Large intestine (tissue), 12 donors: ENCODE measurements at places on chromosomes 7 and 10.

DNA sequence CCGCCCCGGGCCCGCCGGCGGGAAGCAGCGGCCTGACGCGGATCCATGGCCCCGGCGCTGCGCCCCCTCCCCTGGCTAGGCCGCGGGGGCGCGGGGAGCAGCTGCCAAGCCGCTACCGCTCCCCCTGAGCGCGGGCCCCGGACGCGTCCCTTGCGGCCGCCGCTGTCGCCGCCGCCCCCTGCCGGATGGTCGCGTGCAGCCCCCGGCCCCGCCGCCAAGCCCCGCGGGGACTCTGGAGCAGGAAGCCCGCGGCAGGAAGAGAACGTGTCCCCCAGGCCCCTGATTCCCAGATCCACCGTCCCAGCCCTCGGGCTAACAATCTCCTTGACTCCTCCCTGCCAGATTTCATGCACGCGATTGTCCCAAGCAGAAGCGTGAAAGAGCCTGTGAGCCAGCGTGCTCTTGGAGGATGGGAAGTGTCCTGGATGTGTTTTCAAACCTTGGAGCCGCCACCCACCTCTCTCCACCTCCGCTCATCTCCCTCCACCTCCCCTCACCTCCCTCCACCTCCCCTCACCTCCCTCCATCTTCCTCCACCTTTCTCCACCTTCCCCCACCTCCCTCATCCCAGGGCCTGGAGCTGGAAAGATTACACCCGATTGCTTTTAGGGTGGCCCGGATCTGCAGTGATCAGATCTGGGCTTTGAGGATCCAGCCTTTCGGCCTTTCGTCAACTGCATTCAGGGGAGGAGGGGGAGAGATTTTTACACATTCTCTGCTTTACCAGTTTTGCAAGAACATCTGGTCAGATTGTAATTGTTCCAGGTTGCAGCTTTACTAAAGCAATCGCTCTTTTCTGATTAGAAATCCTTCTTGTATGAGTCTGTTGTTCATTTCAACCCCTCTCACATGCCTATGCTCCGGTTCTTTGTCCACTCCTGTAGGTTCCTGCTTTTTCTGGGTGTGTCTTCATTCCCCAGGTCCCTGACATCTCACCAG lies 570 bp upstream of the PRTFDC1 start:
- no peaks in the 10 kb centered on the region for H3K27me3 ChIP-seq
- peaks cover 16% of the 10 kb centered on the region for H3K4me1 ChIP-seq
- H3K4me3 ChIP-seq = peak overlapping the region; percentile 71
- peak overlapping the region; percentile 2 for H3K27ac ChIP-seq
- peak; percentile 78 for DNase-seq

- no peaks in the 10 kb centered on the region for H3K4me1 ChIP-seq
- DNase-seq = no peak
- H3K36me3 ChIP-seq = peaks cover 16% of the 10 kb centered on the region
- H3K27ac ChIP-seq = no peak overlapping the region
- no peak overlapping the region for H3K4me3 ChIP-seq
Observed at GRCh38 chr10:112981553-112981952, 31.5 kb downstream of the TCF7L2 start.

DNA sequence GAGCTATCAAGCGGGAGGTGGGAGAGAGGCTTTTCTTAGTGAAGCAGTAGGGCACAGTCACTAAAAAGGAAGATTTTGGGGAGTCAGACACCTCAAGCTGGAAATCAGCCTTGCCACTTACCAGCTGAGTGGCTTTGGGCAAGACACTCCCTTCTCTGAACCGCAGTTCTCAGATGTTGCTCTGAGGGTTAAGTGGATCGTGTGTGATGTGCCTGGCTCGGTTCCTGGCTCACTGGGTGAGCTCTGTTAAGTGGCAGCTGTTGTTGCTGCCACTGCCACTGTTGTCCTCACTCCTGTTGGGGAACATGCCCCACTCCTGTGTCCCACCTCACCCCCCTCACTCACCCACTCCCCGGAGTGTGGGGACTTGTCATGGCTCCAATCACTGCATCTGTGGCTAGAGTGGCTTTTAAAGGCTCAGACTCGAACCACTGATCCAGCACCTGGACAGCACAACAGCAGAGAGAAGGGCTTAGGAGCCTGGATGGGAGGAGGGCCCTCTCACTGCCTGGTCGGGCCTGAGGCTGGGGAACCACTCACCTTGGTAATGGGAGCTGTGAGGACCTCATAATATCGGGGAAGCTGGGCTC lies 20.0 kb downstream of the PYROXD2 start:
- H3K4me3 ChIP-seq = no peak overlapping the region
- H3K36me3 ChIP-seq = peaks cover 25% of the 10 kb centered on the region
- no peaks in the 10 kb centered on the region for H3K27me3 ChIP-seq
- H3K4me1 ChIP-seq = peaks cover 5% of the 10 kb centered on the region

DNA sequence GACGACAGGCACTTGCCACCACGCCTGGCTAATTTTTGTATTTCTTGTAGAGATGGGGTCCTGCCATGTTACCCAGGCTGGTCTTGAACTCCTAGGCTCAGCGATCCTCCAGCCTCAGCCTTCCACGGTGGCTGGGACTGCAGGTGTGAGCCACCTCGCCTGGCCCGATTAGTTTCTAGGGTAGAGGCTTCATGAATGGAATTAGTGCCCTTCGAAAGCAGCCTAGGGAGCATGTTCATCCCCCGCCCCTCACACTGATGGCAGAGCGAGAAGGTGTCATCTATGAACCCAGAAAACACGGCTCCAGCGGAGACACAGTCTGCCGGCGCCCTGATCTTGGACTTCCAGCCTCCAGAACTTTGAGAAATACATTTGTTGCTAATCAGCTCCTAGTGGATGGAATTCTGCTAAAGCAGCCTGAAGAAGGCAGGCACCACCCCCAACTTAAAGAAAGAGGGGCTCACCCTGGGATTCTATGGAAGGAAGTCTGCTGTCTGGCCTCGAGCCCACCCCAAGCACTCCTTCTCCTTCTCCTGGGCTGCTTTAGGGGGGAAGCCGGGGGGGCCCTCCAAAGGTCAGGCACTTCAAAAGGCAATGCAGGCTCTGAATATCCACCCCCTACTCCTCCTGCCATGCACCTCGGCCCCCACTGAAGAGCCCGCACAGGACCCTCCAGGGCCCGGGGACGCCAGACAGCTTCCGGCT lies 10.1 kb downstream of the PDGFA start:
- H3K4me3 ChIP-seq = no peak overlapping the region
- peaks cover 79% of the 10 kb centered on the region for H3K36me3 ChIP-seq
- H3K27ac ChIP-seq = peak overlapping the region; percentile 99
- peaks cover 87% of the 10 kb centered on the region for H3K4me1 ChIP-seq
- no peaks in the 10 kb centered on the region for H3K27me3 ChIP-seq

DNA sequence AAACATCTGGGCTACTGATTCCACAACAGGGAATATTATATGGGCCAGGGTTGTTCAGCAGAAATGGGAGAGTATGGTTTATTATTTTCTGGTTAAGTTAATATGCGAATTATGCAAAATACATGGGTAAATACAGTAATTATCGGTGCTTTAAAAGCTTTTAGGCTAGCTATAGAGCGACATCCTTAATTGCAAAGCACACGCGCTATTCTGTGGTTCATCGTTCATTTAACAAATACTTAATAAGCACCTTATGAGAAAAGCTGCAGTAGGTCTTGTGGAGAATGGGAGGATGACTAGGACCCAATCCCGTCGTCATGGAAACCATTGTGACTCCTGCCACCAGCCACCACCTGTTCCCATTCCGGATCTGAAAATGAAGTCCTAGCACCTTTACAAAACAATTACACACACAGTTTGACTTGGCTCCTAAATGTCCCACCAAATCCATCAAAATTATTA lies 623 bp upstream of the CEP41 start:
- H3K4me1 ChIP-seq = peaks cover 7% of the 10 kb centered on the region
- DNase-seq = peak; percentile 49
- H3K36me3 ChIP-seq = no peaks in the 10 kb centered on the region

- no peaks in the 10 kb centered on the region for H3K27me3 ChIP-seq
- peaks cover 32% of the 10 kb centered on the region for H3K4me1 ChIP-seq
- no peak overlapping the region for H3K27ac ChIP-seq
- no peak for DNase-seq
Observed at GRCh38 chr7:4434306-4434705, 247.8 kb upstream of the FOXK1 start.

DNA sequence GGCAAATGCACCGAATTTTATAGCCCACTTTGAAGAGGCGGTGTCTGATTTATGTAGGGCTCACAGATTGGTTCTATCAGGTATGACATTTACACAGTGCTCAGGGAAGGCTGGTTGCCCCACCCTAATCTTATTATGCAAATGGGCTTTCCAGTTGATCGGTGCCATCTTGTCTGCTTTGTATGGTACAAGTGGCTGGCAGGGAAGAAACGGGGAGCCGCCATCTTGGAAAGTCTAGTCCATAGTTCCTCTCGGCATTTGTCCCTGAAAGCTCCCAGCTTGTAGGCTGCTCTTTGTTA lies 36.6 kb downstream of the TMEM229A start:
- DNase-seq = no peak
- no peaks in the 10 kb centered on the region for H3K36me3 ChIP-seq
- no peak overlapping the region for H3K4me3 ChIP-seq
- no peak overlapping the region for H3K27ac ChIP-seq
- no peaks in the 10 kb centered on the region for H3K4me1 ChIP-seq
- H3K27me3 ChIP-seq = no peaks in the 10 kb centered on the region

GRCh38 chr7:121853307-121853706 lies 19.7 kb upstream of the PTPRZ1 start:
- H3K27me3 ChIP-seq = no peaks in the 10 kb centered on the region
- DNase-seq = no peak
- no peaks in the 10 kb centered on the region for H3K4me1 ChIP-seq
- no peak overlapping the region for H3K27ac ChIP-seq

DNA sequence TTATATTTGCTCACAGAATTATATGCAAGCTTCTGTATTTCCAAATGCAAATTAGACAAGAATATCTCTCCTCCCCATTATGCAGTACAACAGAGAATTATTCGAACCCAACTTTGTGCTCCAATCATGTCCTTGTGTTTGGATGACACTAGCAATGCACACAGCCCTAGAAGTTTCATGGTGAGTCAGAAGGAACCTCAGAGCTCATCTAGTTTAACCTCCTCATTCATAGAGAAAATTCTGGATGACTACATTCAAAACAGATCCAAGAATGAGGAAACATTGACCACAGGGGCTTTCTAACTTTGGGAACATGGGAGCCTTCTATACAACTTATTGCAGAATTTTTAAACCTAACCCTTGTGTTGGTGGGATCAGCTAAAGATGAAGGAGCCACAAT lies 12.8 kb upstream of the ARID5B start:
- H3K4me1 ChIP-seq = no peaks in the 10 kb centered on the region
- no peaks in the 10 kb centered on the region for H3K27me3 ChIP-seq
- no peak overlapping the region for H3K27ac ChIP-seq

- H3K4me1 ChIP-seq = peaks cover 3% of the 10 kb centered on the region
- H3K27ac ChIP-seq = no peak overlapping the region
- H3K36me3 ChIP-seq = no peaks in the 10 kb centered on the region
- H3K4me3 ChIP-seq = no peak overlapping the region
- DNase-seq = no peak
Observed at GRCh38 chr7:44308596-44309270, 16.7 kb downstream of the CAMK2B start.

DNA sequence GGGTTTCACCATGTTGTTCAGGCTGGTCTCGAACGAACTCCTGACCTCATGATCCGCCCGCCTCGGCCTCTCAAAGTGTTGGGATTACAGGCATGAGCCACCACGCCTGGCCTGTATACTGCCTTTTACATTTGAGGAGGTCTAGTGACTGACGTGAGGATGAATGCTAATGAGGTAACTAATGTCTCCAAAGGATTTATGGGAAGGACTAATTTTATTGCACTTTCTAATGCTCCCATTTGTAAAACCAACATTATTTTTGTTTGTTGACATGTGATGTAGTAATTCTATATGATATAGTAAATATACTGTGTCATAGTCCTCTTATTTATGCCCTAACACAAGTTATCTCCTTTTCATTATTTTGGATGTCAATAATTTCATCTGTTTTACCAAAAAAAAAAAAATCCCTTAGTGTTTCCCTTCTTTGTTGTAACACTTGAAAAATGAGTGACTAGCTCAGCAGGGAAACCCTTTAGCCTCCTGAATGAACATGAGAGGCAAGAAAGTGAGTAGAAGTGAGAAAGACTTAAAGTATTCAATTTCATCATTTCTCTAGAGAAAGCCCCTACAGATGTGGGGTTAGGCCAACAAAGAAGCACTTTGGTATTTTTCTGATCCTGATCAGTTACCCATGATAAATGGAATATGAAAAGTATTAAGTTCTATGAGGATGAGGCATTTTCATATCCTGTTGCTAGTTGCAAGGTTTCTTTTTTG lies 596.9 kb upstream of the PCDH15 start:
- H3K4me1 ChIP-seq = no peaks in the 10 kb centered on the region
- H3K4me3 ChIP-seq = no peak overlapping the region
- no peak for DNase-seq
- H3K27ac ChIP-seq = no peak overlapping the region

GRCh38 chr10:88870089-88870488 lies 10.0 kb upstream of the STAMBPL1 start:
- DNase-seq = no peak
- H3K36me3 ChIP-seq = no peaks in the 10 kb centered on the region
- H3K27me3 ChIP-seq = no peaks in the 10 kb centered on the region
- no peak overlapping the region for H3K4me3 ChIP-seq

GRCh38 chr7:42572056-42572455 lies 335.0 kb upstream of the GLI3 start:
- H3K4me1 ChIP-seq = no peaks in the 10 kb centered on the region
- no peak overlapping the region for H3K27ac ChIP-seq
- no peak overlapping the region for H3K4me3 ChIP-seq
- no peaks in the 10 kb centered on the region for H3K27me3 ChIP-seq

- H3K27ac ChIP-seq = no peak overlapping the region
- H3K36me3 ChIP-seq = no peaks in the 10 kb centered on the region
- no peak for DNase-seq
- no peaks in the 10 kb centered on the region for H3K4me1 ChIP-seq
Observed at GRCh38 chr7:100759357-100760171, 26.2 kb downstream of the ZAN start.

GRCh38 chr7:85413718-85414117 lies 226.9 kb upstream of the SEMA3D start:
- H3K4me1 ChIP-seq = no peaks in the 10 kb centered on the region
- H3K27me3 ChIP-seq = no peaks in the 10 kb centered on the region
- no peak for DNase-seq
- H3K4me3 ChIP-seq = no peak overlapping the region

GRCh38 chr10:27372095-27372494 lies 131.5 kb upstream of the ACBD5 start:
- peaks cover 1% of the 10 kb centered on the region for H3K27me3 ChIP-seq
- H3K4me1 ChIP-seq = no peaks in the 10 kb centered on the region
- H3K36me3 ChIP-seq = no peaks in the 10 kb centered on the region
- H3K27ac ChIP-seq = no peak overlapping the region

- H3K27ac ChIP-seq = no peak overlapping the region
- no peak for DNase-seq
- H3K27me3 ChIP-seq = peaks cover 61% of the 10 kb centered on the region
Observed at GRCh38 chr7:44324481-44325200, 753 bp downstream of the CAMK2B start.

- peak overlapping the region; percentile 2 for H3K27ac ChIP-seq
- no peak for DNase-seq
- H3K4me3 ChIP-seq = no peak overlapping the region
- peaks cover 40% of the 10 kb centered on the region for H3K36me3 ChIP-seq
- peaks cover 56% of the 10 kb centered on the region for H3K4me1 ChIP-seq
Observed at GRCh38 chr10:102596506-102596971, 47.7 kb upstream of the TRIM8 start.

- peak overlapping the region; percentile 63 for H3K27ac ChIP-seq
- no peak for DNase-seq
- peak overlapping the region; percentile 49 for H3K4me3 ChIP-seq
- H3K27me3 ChIP-seq = no peaks in the 10 kb centered on the region
- peaks cover 3% of the 10 kb centered on the region for H3K4me1 ChIP-seq
Observed at GRCh38 chr7:73520673-73521635, 1.1 kb downstream of the BAZ1B start.
